Fibroblast of upper back skin (primary cell): ENCODE measurements at places on chromosomes 2 and 18.
A peak's percentile ranks its signal among the peaks of the same experiment; 100 is the strongest.

DNA sequence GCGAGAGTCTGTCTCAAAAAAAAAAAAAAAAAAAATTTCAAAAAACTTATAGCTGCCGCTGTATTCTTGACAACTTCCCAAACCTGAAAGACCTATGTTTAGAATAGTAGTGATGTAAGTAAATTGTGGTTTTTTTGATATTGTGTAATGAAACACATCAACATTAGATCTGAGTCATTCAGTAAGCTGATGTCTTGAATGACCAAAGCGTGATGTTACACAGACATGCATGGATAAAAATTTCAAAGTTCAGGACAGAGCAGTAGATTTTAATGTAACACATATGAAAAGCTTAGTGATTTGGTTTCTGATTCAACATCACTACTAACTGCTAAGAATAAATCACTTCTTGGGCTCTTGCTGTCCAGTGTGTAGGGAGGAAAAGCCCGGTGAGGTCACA lies 69.3 kb upstream of the MEX3C start:
- no peak for DNase-seq

DNA sequence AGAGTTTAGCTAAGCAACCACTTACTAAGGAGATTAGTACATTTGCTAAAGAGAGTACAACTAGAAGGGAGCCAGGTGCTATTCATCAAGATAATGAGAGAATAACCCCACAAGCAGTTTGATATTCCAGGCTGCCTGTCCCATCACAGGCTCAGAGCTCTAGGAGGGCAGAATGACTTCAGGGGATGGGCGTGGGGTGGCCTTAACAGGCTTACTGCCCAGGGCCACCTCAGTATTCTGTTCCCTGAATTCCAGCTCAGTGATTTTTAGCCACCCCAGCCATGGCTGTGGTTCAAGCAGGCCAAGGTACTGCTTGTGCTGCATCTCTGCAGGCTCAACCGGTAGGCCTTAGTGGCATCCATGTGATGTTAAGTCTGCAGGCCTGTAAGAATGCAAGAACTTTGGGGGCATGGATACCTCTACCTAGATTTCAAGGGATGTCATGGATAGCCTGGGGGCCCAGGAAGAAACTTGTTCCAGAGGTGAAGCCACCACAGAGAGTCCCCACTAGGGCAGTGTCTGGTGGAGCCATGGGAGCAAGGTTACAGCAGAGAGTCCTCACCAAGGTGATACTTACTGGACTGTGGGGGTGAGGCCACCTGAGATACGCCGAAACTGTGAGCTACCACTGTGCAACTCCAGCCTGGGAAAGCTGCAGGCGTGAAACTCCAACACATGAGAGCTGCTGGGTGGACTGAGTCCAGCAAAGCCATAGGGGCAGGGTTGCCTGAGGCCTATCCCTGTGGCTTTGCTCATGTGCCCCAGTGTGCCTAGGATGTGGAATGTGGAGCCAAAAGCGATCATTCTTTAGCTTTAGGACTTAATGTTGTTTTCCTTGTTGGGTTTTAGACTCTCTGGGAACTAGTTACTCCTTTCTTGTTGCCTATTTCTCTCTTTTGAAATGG lies 107.7 kb downstream of the EHBP1 start:
- DNase-seq, result no peak

- peak; percentile 81 for DNase-seq
Observed at GRCh38 chr2:3522961-3523421, 3.7 kb upstream of the ADI1 start.

GRCh38 chr2:178865999-178866398 lies 58.8 kb upstream of the TTN start:
- no peak for DNase-seq

DNA sequence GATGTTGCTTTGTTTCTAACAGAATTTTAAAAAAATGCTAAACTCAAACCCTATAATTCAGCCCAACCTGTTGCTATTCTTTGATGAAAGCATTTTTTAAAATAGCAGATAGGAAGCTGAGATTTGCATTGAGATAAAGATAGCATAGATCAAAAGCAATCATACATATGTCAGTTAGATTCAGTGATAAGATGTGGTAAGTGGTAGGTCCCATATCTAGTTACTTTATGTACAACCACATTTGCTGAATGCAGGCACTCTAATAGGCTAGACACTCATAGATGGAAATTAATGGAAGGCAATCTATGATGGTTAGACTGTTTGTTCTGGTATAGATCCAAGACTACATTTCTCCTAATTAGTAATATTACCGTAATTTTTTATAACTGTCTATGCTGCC lies 27.2 kb upstream of the C1D start:
- DNase-seq, result no peak

DNA sequence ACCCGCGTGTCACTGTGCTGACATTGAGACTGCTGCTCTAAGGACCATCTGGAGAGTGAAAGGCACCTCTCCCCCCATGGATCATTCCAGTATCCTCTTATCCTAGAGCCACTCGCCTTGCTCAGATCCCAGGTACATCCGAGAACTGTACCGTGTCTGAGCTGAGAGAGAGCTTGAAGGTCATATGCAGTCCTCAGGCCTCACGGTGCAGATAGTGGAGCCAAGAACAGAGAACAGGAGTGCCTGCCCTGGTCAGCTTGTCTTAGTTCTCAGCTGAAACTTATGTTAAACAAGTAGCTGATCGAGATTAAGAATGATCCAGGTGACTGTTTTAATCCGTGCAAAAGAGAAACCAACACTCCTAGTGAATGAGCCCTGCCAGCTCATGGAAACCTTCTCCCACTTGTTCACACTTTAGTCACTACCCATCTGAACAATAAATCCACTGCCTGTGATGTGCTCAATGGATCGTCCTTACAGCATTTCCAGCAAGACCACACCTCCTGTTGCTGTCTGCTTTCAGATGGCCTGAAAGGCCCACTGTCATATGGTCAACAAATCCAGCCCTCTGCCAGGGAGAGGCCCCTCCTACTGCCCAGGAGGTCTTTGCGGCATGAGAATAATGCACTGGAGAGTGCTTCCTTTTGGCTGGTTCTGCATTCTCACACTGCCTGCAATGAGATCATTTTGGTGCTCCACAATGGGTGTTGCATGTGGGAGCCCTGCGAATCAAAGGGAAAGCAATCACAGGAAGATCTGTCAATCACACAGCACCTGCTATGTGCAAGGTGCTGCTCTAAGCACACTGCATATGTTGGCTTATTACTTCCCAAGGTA lies 43.7 kb upstream of the APCDD1 start:
- peak; percentile 52 for DNase-seq

- no peak for DNase-seq
Observed at GRCh38 chr2:223908304-223908998, 36.7 kb downstream of the WDFY1 start.

DNA sequence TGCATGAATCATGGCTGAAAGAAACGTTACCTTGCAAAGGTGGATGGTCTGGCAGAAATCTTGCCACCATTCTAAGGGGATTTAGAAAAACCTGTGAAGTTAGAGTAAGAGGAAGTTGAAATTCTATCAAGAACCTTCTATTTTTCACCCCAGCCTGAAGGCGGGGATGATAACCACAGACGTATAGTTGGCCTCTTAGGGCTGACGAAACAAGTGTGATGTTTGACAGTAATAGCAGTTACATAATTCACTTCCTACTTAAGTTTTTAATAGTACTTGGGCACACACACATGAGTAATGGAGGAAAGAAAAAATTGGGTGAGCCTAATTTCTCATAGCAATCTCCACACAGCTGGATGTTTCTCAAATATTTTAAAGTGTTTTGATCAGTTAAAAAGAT lies 336.6 kb upstream of the SALL3 start:
- no peak for DNase-seq
